RWPE2 (cell line): ENCODE measurements at places on chromosomes 7 and 10.

DNA sequence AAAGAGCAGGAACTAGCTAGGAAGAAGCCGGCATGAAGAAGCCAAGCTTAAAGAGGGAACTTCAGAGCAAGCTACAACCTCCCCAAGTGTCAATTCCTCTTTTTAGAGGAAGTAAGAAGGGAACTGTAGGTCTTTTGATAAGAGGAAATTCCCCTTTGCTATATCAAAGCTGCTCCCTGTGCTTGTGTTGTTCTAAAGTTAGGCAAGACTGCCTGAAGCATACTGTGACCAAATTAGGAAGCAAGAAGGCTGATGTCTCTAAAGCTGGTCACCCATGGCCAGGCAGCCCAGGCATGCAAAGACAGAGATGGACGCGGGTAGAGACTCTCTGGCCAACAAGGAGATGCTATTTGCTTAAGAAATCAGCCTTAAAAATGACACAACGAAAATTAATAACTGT lies 87.9 kb downstream of the RNF216 start:
- no peak for DNase-seq

- DNase-seq: peak; percentile 35
These were observed 121.5 kb downstream of the NKX6-2 start for GRCh38 chr10:132664407-132664806.

GRCh38 chr10:111004016-111004415 lies 72.8 kb upstream of the ADRA2A start:
- no peak for DNase-seq

- no peak for DNase-seq
These were observed 84.6 kb downstream of the ICA1 start for GRCh38 chr7:8177109-8177933.
